ENCODE measurements at places on chromosomes 1 and 21.

DNA sequence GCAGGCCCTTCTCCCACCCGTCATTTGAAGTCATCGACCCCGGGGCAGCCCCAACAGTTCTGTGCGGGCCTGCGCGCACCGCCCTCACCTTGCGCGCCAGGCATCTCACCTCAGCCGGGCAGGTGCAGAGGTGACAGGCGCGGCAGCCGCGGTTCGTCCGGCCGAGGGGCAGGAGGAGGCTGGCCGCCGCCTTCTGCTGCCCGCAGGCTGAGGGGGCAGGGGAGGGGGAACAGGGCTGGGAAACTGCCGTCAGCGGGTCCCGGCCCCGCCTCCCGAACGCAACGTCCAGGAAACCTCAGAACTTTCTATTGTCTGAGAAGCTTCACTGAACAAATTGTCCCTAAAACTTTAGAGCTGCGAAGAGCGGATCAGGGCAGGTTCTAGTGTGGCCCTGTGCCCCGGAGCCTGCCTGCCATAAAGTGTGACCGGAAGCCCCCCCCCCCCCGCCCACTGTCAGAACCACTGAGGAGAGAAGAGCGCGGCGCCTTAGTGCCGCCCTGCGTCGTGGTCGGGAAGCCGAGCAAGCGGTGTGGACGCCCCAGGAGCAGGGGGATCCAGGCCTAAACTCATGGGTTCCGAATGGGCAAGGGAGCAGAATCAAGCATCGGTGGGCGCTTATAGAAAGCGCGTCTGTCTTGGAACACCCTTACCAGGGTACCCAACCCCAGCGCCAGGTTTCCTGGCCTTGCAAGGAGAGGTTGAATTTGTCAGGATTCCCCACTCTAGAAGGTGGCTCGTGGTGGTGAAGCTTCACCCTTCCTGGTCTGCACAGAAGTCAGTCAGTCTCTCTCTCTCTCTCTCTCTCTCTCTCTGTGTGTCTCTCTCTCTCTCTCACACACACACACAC, 13.3 kb upstream of the TBX15 start:
- DNase-seq: no peak

DNA sequence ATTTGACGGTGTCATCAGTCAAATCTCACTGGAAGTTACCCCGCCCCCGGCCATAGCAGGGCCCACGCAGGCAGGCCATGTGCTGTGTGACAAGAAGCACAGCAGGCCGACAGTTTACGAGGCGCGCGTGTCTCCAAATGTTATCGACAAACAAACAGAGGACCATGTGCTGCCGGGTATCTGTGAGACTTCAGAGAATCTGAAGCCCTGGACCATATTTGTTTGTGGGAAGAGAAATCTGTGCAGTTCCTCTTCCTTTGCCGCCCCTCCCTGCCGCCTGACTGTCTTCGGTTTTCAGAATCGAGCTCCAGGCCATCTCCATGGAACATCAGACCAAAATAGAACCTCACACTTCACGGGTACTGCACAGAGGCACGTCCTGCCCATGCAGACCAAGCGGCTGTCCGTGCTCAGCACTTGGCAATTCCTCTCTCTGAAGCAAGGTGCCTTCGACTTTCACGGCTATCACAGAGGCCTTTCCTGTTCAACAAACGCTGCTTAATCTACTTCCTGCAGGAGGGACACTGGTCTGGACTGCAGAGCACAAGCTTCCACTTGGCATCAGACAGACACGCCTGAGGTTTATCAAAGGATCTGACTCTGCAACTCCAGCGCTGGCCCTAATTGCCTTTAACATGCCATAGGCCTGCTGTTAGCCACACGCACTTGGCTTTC, 135.7 kb upstream of the KRTAP19-8 start:
- DNase-seq: peak; percentile 28

DNA sequence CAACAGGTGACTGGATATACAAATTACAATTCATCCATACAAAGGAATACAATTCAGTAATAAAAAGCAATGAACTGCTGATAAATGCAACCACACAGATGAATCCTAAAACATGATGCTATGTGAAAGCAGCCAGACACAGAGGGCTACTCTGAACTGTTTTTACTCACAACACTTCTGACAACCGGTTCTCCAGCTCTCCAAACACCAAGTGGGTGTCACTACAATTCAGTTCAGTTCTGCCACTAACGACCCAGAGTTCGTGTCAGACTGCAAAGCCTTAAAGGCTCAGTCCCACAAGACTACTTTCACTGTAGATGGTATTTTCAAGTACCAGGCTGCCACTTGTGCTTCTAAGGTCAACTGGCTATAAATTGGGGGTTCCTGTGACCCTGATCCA, 119.4 kb downstream of the SLC16A1 start:
- no peak for DNase-seq

DNA sequence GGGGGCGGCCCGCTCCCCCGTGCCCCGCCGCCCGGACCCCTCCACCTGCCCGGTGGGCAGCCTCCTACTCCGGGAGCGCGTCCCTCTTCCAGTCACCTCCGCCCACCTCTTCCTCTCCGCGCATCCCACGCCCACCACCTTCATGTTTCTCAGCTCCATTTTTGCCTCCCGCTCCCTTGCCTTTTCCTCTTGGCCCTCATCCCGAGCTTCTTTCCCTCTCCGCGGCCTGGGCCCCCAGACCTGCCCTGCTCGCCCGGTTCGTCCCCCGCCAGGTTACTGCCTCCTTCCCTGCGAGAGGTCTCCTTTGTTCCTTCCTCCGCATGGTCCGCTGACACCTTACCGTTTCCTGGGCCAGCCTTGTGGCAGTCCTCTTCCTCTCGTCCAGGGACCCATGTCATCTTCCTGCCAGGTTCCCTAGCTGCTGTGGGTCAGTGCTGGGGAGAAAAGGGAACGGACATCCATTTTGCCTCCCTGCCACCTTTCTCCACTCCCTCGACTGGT, 563 bp downstream of the QSOX1 start:
- no peak for DNase-seq

GRCh38 chr1:77794550-77794949, 15.1 kb downstream of the MIGA1 start:
- DNase-seq: no peak

Data from activated CD4-positive, alpha-beta T cell treated with anti-CD3 and anti-CD28 coated beads, Interleukin-2, amount 10 ng/mL, durations not matched to agents 7 days and 5 days (primary cell).